ENCODE measurements at places on chromosomes 1 and 21. TPM values are rescaled to one million over a fixed set of nuclear protein-coding genes. Genes with fewer than 3 reads are reported as not detected.

DNA sequence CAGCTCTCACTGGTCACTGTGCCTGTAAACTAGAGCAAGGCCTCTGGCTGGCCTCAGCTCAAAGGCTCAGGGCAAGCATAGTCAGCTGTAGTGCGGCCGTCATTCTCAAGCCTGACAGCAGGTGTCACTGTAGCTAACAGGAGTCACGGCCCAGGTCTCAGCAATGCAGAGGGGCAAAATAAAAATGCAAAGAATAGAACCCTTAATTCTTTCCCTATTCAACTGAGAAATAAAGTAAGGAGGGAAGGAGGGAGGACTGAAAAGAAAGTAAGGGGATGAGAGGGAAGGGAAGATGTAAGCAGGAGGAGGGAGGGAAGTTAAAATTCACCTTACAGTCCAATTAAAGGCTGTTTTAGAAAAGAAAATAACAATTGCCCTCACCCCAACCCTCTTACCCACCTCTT, 106.1 kb downstream of the KIAA0319L start:
- no peak overlapping the region for H3K27ac ChIP-seq
- H3K4me1 ChIP-seq, result no peaks in the 10 kb centered on the region
- DNase-seq, result peak; percentile 87

GRCh38 chr1:59171788-59172187, 125.1 kb upstream of the FGGY start:
- H3K36me3 ChIP-seq, result no peaks in the 10 kb centered on the region
- no peaks in the 10 kb centered on the region for H3K4me1 ChIP-seq
- no peak overlapping the region for H3K27ac ChIP-seq

The OR2T11 gene
- total RNA-seq, result not detected

DNA sequence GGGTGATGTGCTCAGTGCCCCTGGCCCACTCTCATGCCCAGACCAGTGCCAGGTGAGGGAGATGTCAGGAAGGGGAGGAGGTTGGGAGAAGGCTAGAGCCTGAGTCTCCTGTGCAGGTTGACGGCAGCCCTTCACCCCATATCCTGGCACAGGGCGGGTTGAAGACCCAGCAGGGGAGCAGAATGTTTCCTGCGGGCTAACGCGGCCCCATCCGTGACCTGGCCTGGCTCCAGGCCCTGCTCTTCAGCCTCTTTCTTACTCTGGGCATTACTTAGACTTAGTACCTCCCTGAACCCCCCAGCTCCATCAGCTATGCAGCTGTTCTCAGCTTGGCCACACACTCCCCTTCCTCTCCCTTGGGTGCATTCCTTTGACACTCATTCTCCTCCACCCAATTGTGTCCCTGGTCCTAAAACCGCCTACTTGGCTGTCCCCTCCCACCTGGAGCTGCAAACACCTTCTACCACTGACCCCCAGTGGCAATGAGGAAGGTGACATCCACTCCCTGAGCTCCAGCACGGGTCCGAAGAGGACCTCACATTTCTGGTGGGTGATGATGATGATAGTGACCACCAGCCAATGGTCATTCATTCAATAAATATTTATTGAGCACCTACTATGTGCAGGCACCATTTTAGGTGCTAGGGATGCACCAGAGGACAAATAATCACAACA, 179.0 kb downstream of the PTPRU start:
- no peaks in the 10 kb centered on the region for H3K36me3 ChIP-seq
- no peaks in the 10 kb centered on the region for H3K4me1 ChIP-seq
- DNase-seq, result peak; percentile 61
- no peak overlapping the region for H3K27ac ChIP-seq

DNA sequence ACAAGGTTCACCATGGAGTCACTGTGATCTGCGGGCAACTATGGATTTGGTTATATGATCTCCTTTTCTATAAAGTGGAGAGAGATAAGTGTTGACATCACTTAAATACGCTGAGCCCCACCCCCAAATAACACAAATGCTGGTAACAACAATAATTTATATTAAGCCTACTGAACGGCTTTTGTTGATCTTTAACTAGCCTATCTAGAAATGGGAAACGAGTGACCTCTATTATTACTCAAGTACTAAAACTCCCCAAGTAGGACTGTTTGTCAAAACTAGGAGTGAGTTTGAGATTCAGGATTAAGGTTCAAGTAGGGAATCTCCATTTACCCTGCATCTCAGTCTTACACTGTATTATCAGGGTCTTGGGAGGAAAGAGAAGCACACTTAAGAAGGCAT, 52.2 kb downstream of the MAP3K7CL start:
- no peaks in the 10 kb centered on the region for H3K27me3 ChIP-seq
- H3K27ac ChIP-seq, result no peak overlapping the region
- DNase-seq, result no peak
- H3K36me3 ChIP-seq, result no peaks in the 10 kb centered on the region

DNA sequence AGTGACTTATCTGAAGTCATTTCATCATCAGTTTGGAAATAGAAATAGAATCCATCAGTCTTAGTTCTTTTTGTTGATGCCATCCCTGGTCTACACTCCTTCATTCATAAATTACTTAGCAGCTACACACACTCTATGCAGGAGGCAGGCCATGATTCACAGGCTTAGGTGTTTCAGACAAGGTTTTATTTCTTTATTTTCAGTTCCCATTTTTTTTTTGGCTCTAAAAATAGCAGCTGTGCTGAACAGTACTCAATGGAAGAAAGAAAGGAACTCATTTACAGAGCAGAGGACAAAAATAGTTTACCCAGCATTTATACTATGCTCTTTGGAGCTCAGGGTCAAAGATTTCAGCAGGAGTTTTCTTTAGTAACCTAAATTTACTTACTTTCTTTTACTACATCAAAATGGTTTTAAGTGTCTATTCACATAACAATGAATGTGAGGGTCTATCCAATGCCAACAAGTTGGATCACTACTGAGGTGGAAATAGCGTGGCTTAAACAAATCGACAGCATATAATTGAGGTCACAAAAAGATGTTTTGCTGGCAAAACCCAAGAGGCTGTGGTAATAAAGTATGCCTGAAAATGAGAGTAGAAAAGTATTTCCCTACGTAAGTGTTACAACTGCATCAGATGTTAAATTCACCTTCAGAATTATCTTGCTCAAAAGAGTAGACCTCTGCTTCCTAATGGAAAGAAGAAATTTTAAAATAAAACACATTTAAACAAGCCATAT, 7.7 kb downstream of the KRTAP19-8 start:
- H3K27me3 ChIP-seq, result no peaks in the 10 kb centered on the region
- no peak overlapping the region for H3K4me3 ChIP-seq
- no peak overlapping the region for H3K27ac ChIP-seq
- no peak for DNase-seq
- peaks cover 5% of the 10 kb centered on the region for H3K4me1 ChIP-seq

The ZNF684 gene
- total RNA-seq, result 7.4 TPM

GRCh38 chr1:19338323-19338762, 26.2 kb downstream of the SLC66A1 start:
- no peak for DNase-seq
- peaks cover 9% of the 10 kb centered on the region for H3K36me3 ChIP-seq
- H3K27me3 ChIP-seq, result no peaks in the 10 kb centered on the region
- H3K4me3 ChIP-seq, result no peak overlapping the region

The FCRLB gene
- 3.0 TPM for total RNA-seq

- H3K27ac ChIP-seq, result no peak overlapping the region
- H3K27me3 ChIP-seq, result no peaks in the 10 kb centered on the region
- no peaks in the 10 kb centered on the region for H3K36me3 ChIP-seq
- H3K4me3 ChIP-seq, result no peak overlapping the region
- H3K4me1 ChIP-seq, result no peaks in the 10 kb centered on the region
Measured at GRCh38 chr21:43904331-43904781, 39.3 kb downstream of the AGPAT3 start.

The HAO2 gene
- not detected for total RNA-seq

GRCh38 chr1:116224561-116224960, 113.4 kb downstream of the MAB21L3 start:
- no peaks in the 10 kb centered on the region for H3K27me3 ChIP-seq
- peaks cover 13% of the 10 kb centered on the region for H3K4me1 ChIP-seq
- H3K27ac ChIP-seq, result no peak overlapping the region
- no peak overlapping the region for H3K4me3 ChIP-seq

DNA sequence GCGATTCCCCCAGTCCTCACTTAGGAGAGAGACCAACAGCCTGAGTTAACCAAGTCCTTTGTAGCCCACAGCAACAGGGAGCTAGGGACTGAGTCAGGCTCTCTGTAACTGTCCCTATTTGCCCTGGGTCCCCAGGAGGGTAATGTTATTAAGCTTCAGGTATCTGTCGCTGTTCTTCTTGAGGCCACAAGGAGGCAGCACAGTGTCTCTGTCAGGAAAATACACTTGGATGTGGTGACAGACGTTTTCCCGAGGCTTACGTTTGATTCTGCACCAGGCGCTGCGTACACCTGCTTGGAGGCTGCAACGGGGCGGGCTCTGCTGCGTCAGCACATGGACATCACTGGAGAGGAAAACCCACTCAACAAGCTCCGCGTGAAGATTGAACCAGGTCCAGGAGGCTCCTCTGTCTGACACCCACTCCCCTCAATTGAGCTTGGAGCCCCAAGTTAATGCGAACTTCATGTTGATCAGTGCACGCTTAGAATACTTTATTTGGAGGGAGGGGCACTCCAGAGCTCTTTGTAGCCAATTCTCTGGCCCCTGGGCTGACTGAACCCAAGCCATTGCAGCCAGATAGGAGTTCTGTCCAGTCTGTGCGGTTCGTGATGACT, 10.7 kb upstream of the ELF3 start:
- peaks cover 41% of the 10 kb centered on the region for H3K36me3 ChIP-seq
- DNase-seq, result peak; percentile 78
- H3K4me3 ChIP-seq, result no peak overlapping the region
- H3K27ac ChIP-seq, result no peak overlapping the region
- H3K27me3 ChIP-seq, result no peaks in the 10 kb centered on the region

The BCL10 gene
- 11.7 TPM for total RNA-seq

The FALEC gene
- not detected for total RNA-seq

DNA sequence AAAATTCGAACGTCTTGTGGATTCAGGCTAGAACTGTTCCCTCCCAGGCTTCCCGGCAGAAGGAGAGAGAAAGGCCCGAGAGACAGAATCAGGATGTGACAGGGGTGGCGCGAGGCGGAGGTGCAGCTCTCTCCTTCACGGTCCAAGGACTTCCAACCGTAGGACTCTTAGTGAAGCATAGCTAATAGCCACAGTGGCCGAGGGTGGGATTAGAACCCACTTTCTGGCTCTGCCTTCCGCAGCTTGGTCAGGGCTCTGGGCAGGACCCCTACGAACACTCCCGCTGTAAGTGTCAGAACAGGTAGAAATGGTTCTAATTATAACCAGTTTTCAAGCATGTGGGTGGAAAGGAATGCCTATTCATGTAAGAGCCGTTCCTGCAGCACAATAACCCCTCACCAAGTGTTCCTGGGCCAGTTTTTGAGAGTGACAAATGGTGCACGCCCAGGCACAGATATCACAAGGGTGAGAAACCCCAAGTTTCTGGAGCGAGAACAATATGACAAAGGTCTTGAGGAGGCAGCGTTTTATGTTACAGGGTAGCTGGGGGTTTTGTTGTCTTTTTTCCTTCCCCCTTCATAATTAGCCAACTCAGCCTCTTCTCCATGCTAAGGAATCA, 86.4 kb downstream of the SYF2 start:
- no peaks in the 10 kb centered on the region for H3K36me3 ChIP-seq
- no peak overlapping the region for H3K4me3 ChIP-seq
- no peaks in the 10 kb centered on the region for H3K27me3 ChIP-seq
- DNase-seq, result no peak
- no peak overlapping the region for H3K27ac ChIP-seq

DNA sequence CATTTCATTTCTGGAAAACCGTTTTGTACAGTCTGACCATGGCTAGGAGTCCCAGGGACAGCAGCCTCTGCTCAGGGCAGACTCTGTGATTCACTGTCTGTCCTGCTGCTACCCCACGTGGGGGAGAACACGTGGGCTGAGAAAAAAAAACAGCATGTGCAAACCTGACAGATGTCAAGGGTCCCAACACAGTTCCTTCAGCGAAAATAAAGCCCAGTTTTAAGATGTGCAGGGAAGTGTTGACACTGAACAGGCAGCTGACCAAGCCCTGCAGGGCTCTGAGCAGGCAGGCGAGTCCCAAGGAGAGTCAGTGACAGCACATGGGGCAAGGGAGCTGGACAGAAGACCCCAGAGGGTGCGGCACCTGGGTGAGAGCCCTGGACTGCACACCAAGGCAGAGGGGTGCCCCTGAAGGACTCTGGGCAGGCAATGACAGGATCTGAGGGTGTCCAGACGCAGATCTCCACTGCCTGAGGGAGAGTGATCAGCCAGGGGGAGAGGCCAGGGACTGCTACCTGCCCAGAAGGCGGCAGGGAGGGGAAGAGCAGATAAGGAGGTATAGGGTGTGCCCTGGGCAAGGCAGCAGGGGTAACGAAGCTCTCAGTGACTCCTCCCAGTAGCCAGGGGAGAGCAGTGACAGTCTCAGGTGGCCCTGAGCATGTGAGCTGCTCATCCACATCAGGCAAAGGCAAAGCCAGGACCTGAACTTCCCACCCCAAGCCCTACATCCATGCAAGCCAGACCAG, 5.1 kb upstream of the SPATC1L start:
- H3K27ac ChIP-seq, result peak overlapping the region; percentile 68
- DNase-seq, result no peak
- H3K27me3 ChIP-seq, result no peaks in the 10 kb centered on the region
- H3K4me1 ChIP-seq, result peaks cover 16% of the 10 kb centered on the region
- H3K4me3 ChIP-seq, result no peak overlapping the region

DNA sequence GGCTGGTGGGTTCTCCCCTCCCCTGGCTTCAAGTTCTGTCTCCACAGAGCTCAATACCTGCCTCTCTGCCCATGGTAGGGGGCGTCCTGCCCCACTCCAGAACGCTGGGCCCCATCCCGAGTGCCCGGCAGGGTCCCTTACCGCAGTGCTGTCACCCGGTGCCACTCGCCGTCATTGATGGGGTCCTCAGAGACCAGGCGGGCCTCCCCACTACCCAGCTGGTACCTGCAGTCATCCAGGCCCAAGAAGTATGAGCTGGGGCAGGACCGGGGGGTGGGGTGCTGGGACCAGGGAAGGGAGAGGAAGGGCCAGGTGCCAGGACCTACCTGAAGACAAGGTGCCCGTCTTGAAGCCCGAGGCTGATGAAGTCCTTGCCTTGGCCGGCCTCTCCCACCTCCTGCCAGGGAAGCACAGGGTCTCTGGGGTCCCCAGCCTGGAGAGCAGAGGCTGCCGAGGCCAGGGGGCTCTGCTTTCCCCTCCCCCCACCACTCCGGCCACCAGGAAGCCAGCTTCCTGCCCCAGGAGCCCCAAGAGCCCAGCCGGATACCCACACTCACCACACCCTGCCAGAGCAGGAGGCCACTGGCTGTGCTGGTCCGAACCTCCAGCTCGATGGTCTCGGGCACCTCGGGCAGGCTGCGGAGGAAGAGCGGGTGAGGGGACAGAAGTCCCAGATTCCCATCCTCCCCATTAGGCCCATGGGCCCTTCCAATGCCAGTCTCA, 12.1 kb downstream of the LDLRAD2 start:
- H3K4me3 ChIP-seq, result no peak overlapping the region
- DNase-seq, result no peak
- no peaks in the 10 kb centered on the region for H3K4me1 ChIP-seq
- peaks cover 39% of the 10 kb centered on the region for H3K36me3 ChIP-seq
- H3K27ac ChIP-seq, result no peak overlapping the region

GRCh38 chr1:47023268-47024140, at the start of gene CYP4X1:
CYP4X1 (plus strand) TSS chr1:47023669; CDS start chr1:47023818, 149 bp downstream.
- DNase-seq, result peak; percentile 64
- H3K4me3 ChIP-seq, result peak within 1 kb of the TSS; percentile 11
- no peak within 1 kb of the TSS for H3K27ac ChIP-seq
